ENCODE measurements at places on chromosomes 1 and 21.

GRCh38 chr1:202012544-202013478, 2.4 kb downstream of the ELF3 start:
- DNase-seq, result no peak

GRCh38 chr1:178918955-178919354, 48.1 kb upstream of the ANGPTL1 start:
- no peak for DNase-seq

DNA sequence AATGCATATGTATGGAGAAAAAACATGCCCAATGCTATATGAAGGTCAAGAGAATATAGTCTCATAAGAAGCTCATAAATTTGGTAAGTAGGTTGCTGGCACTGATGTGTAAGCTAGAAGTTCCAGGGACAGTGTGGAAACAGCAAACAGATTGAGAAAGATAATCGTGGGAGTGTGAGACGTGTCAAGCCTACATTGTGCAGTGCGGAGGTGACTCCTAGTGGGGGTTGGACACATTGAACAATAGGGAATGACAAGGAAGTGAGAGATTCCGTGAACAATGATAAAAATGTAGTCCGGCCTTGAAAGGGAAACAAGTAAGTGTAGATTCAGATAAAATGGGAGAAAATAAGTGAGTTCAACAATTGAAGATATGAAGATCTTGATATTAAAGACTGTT, 788.4 kb upstream of the PRMT6 start:
- DNase-seq, result no peak

DNA sequence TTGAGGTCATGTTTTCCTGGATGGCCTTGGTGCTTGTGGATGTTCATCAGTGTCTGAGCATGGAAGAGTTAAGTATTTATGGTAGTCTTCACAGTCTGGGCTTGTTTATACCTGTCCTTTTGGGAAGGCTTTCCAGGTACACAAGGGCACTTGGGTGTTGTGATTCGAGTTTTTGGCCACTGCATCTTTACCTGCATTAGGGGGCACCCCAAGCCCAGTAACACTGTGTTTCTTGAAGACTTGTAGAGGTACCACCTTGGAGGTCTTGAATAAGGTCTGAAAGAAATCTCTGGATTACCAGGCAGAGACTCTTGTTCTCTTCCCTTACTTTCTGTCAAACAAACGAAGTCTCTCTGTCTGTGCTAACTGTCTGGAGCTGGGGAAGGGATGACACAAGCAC, 34.4 kb upstream of the ROR1 start:
- DNase-seq, result no peak

GRCh38 chr1:110033421-110033820, 1.0 kb upstream of the STRIP1 start:
- DNase-seq, result no peak

Data from CD4-positive, alpha-beta T cell treated with Interleukin-15 for 4 hours (primary cell).